Dermis microvascular lymphatic vessel endothelial cell (primary cell): ENCODE measurements at places on chromosomes 3 and 15.

- no peak for DNase-seq
These were observed 70.3 kb downstream of the LYSMD4 start for GRCh38 chr15:99662903-99663302.

- DNase-seq: peak; percentile 56
These were observed 722 bp upstream of the ZXDC start for GRCh38 chr3:126476166-126477060.

GRCh38 chr3:101780661-101781060, 1.6 kb downstream of the NXPE3 start:
- peak; percentile 35 for DNase-seq

DNA sequence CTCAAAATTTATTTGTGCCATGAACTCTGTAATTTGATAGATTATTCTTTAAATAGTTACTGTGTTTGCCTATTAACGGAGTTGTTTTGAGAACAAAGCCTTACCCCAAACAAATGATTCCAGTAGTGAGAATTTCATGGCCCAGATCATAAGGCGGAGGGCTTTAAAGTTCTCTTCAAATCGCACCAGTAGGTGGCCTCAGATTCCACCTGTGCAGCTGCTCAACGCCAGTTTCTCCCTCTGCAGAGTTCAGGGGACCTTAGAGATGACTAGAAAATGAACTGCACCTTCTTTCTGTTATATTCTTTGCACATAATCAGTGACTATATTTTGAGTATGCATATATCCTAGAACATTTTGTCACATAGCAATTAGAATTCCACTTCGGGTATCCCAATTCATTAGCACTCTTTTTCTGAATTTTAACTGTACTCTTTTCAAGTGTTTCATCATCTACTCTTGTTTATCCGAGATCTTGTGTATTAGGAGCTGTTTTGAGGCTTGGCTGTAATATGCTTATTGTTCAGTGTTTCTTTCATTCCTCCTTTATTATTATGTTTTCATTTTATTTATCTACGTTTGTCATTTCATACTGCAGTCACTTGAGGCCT, 232.6 kb upstream of the CHRM5 start:
- DNase-seq: peak; percentile 32

GRCh38 chr3:166177130-166177529, 339.9 kb upstream of the BCHE start:
- DNase-seq: no peak

- peak; percentile 71 for DNase-seq
These were observed 4.2 kb downstream of the SEMA3B start for GRCh38 chr3:50272911-50273688.

DNA sequence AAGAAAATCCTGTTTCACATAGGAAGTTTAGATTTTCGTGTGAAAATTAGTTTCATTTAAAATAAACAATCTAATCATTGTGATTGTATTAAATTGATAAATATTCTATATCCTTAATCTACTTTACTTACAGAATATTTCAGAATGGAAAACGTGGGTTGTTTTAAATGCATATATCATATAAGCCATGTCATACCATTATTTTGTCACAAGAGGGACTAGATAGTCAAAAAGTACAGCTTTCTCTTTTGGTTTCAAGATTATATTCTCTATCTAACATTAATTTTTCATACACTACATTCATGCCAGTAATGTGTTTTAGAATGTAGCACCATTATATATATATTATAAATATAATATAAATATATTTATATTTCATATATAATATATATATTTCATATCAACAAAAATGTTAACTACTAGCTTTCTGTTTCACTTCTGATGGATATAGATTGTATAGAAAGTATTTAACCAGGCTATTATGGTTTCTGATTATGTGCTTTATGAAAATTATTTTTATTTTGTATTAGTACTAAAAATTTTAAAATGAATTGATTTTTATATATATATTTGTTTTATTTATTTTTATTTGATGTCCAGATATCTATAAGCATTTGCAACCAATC, 45.3 kb downstream of the OSTN start:
- peak; percentile 30 for DNase-seq

- DNase-seq: no peak
These were observed 1069.4 kb downstream of the ROBO1 start for GRCh38 chr3:78698431-78698830.
